ENCODE measurements at places on chromosomes 12 and 14. TPM values are rescaled to one million over a fixed set of nuclear protein-coding genes. Genes with fewer than 3 reads are reported as not detected.

The MRPL51 gene
- 110 TPM for total RNA-seq

The EID3 gene
- 10.1 TPM for total RNA-seq

The NPAS3 gene
- total RNA-seq: 5.6 TPM

The GUCY2C gene
- total RNA-seq: not detected

The MGST1 gene
- 171 TPM for total RNA-seq

Data from epithelial cell of alveolus of lung (primary cell).